Stimulated activated CD4-positive, alpha-beta T cell treated with anti-CD3 and anti-CD28 coated beads, Interleukin-15, amount 100 ng/mL, for 1 hour (primary cell): ENCODE measurements at places on chromosomes 6 and 20.

GRCh38 chr6:112122756-112123155 is 35.4 kb downstream of the FAM229B start:
- DNase-seq: no peak

DNA sequence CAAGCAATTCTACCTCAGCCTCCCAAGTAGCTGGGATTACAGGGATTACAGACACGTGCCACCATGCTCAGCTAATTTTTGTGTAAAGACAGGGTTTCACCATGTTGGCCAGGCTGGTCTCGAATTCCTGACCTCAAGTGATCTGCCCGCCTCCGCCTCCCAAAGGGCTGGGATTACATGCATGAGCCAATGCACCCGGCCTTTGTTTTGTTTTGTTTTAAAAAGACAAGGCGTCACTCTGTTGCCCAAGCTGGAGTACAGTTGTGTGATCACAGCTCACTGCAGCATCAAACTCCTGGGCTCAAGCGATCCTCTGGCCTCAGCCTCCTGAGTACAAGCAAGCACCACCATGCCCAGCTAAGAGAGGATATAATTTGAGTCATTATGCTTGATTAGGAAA is 5.4 kb downstream of the SERINC3 start:
- DNase-seq: no peak

DNA sequence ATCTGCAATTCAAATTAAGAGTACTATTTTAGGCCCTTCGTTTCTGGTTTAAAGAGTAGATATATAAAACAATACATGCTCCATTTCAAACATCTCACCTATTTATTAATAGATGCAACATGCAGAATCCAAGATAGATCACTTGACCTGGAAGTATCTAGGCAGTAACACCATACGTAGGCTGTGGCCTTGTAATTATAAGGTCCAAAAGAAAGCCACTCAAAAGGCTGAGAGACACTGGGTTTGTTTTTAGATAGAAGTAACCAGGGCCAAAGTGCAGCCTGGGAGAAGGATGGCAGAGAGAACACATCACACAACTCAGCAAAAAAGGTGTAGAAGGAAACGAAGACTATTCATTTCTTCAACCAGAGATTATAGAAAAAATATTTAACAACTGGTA is 8.4 kb upstream of the GFOD1 start:
- DNase-seq: no peak

GRCh38 chr6:30544666-30545272 is 11.5 kb downstream of the GNL1 start:
- no peak for DNase-seq

DNA sequence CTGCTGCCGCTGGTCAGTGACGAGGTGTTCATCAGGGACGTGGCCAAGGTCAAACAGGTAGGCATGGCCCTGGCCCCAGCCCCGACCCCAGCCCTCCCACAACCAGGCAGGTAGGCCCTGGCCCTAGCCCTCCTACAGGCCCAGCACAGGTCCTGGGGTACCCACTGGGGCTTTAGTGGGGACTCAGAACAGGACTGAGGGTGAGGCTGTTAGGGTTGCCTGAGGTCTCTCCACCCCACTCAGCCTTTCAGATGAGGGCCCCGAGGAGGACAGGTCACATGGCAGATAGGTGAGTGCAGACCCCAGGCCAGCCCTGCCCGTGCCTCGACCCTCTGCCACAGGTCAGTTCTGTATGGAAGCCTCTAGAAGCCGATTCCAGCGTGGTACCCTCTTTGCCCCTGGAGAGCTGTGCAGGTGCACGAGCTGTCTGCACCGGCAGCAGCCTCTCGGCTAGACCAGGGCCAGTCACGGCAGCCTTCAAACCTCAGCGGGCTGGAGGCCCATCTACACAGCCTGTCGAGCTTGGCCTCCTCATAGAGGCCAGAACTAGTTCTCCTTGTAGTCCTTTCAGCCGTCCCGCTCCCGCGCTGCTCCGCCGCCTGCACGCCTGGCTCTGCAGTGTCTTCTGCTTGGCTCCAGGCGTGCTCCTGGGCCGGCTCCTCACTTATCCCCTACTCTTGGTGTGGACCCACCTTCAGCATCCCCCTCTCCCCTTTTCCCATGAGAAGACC is 35.5 kb downstream of the PYGB start:
- no peak for DNase-seq

DNA sequence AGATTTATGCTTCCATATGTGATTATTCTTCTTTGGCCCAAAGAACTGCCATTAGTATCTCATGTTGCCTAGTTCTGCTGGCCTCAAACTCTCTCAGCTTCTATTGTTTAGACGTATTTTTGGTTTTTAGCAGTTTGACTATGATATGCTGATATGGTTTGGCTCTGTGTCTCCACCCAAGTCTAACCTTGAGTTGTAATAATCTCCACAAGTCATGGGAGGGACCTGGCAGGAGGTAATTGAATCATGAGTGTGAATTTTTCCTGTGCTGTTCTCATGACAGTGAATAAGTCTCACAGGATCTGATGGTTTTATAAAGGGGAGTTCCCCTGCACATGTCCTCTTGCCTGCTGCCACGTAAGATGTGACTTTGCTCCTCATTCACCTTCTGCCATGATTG is 96.7 kb upstream of the ARG1 start:
- no peak for DNase-seq

DNA sequence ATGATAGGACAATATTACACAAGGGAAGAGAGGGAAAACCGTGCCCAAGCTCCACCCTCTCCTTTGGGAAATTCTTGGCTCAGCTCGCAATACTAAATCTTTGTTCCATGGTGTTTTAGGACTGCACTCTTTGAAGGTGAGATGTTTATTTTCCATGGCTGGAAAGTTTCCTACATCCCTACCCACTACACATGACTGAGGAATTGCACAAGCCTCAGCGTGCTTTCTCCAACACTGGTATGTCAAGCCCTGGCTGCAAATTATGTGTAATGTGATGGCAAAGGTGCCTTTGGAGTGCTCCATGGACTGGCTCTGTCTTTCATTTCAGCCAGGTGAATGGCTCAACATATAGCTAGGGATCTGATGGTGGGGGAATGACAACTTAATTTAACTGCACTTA is 134.3 kb downstream of the ISM1 start:
- DNase-seq: no peak

GRCh38 chr6:167153521-167153959 is 4.2 kb downstream of the GPR31 start:
- no peak for DNase-seq

DNA sequence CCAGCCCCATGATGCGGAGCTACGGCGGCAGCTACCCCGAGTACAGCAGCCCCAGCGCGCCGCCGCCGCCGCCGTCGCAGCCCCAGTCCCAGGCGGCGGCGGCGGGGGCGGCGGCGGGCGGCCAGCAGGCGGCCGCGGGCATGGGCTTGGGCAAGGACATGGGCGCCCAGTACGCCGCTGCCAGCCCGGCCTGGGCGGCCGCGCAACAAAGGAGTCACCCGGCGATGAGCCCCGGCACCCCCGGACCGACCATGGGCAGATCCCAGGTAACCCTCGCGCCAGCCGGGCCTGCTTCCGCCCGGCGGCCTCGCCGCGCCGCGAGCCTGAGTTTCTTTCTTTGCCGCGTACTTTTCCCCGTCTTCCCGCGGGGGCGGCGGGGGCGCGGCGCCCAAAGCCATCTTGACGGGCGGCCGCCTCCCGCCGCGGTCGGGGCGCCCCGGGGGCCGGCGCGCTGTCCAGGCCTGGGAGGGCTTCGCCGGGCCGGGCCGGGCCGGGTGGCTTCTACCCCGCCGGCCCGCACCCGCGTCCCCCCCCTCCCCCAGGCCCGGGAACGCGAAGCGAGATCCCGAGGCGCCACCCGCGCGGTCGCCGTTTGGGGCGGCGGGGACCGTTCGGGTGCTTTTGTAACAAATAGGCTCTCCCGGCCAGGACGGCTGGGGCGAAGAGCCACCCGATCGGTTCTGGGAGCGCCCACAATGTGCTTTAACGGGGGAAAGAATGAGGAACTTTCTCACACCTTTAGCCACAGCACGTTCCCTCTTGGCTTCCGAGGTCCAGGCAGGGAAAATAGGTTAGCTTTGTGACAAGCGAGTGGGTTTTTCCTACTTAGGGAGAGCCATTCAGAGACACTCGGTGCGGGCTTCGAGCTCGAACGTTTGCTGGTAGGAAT is 2.3 kb downstream of the ARID1B start:
- DNase-seq: peak; percentile 50

DNA sequence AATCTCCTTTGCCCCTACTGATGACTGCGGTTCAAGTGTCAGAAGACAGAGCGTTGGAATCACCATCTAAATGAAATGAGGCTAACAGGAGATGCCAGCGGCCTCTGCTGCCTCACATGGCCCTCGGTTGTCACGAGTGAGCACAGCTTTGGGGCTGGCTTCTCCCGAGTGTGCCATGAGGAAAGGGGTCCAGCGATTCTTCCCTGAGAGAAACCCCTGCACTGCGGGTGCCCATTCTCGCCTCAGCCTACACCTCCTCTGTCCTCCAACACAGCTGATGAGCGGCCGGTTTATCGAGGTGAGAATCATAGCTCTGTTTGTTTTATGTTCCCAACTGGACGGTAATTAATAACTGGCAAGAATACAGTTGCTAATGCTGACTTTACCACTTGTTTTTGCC is 144.7 kb upstream of the RPS6KA2 start:
- no peak for DNase-seq

GRCh38 chr6:32882879-32883250 is 28.9 kb downstream of the PSMB9 start:
- DNase-seq: no peak

DNA sequence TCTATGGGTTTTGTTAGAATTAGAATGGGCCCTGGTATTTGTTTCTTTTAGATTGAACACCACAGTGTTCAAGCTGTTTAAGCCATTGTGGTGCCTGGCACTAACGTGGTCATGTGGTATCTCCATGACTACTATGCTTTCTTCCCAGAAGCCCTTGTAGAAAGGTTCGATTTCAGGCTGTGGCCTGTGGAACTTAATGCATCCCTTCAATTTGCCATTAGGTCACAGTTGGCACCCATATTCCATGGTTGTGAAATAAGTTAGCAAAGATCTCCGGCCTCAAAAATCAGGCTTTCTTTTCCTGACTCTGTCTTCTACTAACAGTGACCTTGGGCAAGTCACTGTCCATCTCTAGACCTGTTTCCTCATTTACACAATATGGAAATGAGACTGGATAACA is 31.3 kb upstream of the AAR2 start:
- no peak for DNase-seq

- DNase-seq: no peak
Observed at GRCh38 chr6:116547358-116547757, 1.9 kb upstream of the TRAPPC3L start.

GRCh38 chr6:85362652-85363310 is 87.1 kb upstream of the NT5E start:
- no peak for DNase-seq

DNA sequence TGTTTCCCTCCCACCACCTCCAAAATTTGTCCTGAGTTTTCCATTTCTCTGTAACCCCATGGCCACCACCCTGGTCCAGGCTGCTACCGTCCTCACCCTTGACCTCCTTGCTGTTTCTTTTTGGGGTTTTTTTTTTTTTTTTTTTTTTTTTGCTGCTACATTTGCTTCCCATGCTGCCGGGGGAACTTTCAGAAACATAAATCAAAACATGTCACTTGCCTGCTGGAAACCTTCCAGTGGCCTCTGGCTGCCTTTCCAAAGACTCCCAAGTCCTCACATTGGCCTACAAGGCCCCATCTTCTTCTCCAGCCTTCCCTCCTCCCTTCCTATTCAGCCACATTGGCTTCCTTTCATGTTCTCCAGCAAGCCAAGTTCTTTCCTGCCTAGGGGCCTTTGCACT is 50.4 kb upstream of the PTGIS start:
- DNase-seq: no peak

GRCh38 chr6:140077827-140078560 is 703.5 kb upstream of the CITED2 start:
- no peak for DNase-seq

- no peak for DNase-seq
Observed at GRCh38 chr6:7591770-7592169, 1.8 kb downstream of the SNRNP48 start.

DNA sequence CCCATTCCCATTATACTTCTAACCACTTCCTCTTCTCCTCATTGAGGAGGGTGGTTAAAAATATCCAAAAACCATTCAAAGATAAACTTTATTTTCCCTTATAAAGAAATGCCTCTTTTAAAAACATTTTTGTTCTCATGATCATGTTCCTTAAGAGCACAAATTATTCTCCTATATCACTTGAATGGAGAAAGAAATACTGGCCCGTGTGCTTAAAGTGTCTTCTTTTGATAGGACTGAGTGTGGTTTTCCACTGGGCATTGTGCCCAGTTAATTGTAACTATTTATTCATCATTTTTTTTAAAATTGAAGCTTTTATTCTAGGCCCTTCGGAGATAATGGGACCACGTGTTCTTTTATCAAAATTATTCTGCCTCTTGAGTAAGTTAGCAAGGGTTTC is 871.5 kb downstream of the QKI start:
- no peak for DNase-seq

DNA sequence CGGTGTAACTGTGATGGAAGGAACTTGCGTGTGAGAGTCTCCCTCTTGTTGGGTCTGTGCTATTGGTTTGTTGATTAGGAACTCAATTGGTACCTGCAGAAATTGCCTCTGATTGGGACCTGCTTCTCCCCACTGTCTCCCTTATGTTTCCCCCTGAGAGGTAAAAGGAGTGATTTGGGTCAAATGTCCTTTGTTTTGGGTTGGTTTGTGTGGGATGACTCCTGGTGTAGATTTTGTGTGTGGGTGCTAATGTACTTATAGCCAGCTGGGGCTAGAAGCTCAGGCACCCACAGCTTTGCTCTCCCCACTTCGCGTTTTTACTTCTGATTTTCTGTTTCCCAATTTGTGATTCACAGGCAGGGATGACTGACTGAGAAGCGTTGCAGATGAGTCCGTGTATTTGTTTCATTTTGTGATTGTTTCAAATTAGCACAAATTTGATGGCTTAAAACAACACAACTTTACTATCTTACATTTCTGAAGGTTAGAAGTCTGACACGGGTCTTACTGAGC is 79.1 kb downstream of the UTRN start:
- no peak for DNase-seq

DNA sequence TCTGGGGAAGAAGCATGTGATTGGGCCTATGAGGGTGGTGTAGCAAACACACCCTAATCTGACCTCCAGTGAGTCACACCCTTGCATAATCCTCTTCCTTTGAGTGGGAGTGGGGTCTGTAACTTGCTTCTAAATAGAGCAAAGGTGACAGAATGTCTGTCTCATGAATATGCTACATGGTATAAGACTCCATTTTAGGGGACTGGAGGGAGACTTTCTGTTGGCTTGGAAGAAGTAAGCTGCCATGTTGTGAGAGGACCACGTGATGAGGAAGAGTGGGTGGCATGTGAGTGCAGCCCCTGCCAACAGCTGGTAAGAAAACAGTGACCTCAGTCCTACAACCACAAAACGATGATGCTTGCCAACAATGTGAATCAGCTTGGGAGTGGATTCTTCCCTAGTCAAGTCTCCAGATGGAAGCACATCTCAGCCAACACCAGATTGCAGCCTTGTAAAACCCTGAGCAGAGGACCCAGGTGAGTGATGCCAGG is 3.7 kb downstream of the AK9 start:
- no peak for DNase-seq
